Vein endothelial cell (primary cell): ENCODE measurements at places on chromosomes 11 and 22. TPM values are rescaled to one million over a fixed set of nuclear protein-coding genes. Genes with fewer than 3 reads are reported as not detected.

GRM5 gene
- total RNA-seq: 0.33 and 0.67 TPM in 2 replicates

PRODH gene
- 0.29 TPM in 1 of 2 replicates, not detected in the other for total RNA-seq

ZNF215 gene
- total RNA-seq: 2.3 and 4.1 TPM in 2 replicates

GPHA2 gene
- total RNA-seq: not detected in 2 replicates

MMP13 gene
- not detected in 2 replicates for total RNA-seq

MAPK12 gene
- total RNA-seq: 73.3 and 79.7 TPM in 2 replicates

RBX1 gene
- total RNA-seq: 49.5 and 50.6 TPM in 2 replicates

MRPL49 gene
- 54.5 and 58.6 TPM in 2 replicates for total RNA-seq

HEPHL1 gene
- under 0.01 TPM in 2 replicates for total RNA-seq

C11orf86 gene
- not detected in 2 replicates for total RNA-seq

KRTAP5-8 gene
- not detected in 2 replicates for total RNA-seq

CRYBB3 gene
- total RNA-seq: not detected in 2 replicates

SLC37A2 gene
- total RNA-seq: 0.98 and 2.7 TPM in 2 replicates

NLRP6 gene
- total RNA-seq: not detected in 2 replicates

SMC1B gene
- not detected in 2 replicates for total RNA-seq

TPBGL gene
- under 0.01 TPM in 1 of 2 replicates, not detected in the other for total RNA-seq

DENND6B gene
- 2.1 and 4.2 TPM in 2 replicates for total RNA-seq

MYOD1 gene
- total RNA-seq: not detected in 2 replicates

PIWIL4 gene
- 0.57 and 0.65 TPM in 2 replicates for total RNA-seq

HTR3B gene
- not detected in 2 replicates for total RNA-seq

IL17REL gene
- total RNA-seq: under 0.01 and 0.33 TPM in 2 replicates

GP1BB gene
- total RNA-seq: 0.57 and 2.3 TPM in 2 replicates

LINC01488 gene
- total RNA-seq: not detected in 2 replicates

MUC6 gene
- not detected in 2 replicates for total RNA-seq

DDI1 gene
- total RNA-seq: not detected in 2 replicates

OR2AG2 gene
- 0.29 and 0.33 TPM in 2 replicates for total RNA-seq

OR5T2 gene
- total RNA-seq: not detected in 2 replicates

ZNF70 gene
- 5.7 and 7.2 TPM in 2 replicates for total RNA-seq

RIC8A gene
- total RNA-seq: 147 and 164 TPM in 2 replicates

TUT1 gene
- total RNA-seq: 11.8 and 12.7 TPM in 2 replicates

KRTAP5-4 gene
- total RNA-seq: not detected in 2 replicates

TMEM121B gene
- 0.48 and 0.65 TPM in 2 replicates for total RNA-seq

KRTAP5-9 gene
- total RNA-seq: not detected in 2 replicates

UBQLN3 gene
- not detected in 2 replicates for total RNA-seq

PNPLA3 gene
- 0.98 and 2.9 TPM in 2 replicates for total RNA-seq

OR51B4 gene
- not detected in 2 replicates for total RNA-seq

MYO7A gene
- total RNA-seq: under 0.01 and 0.86 TPM in 2 replicates

MMP8 gene
- total RNA-seq: not detected in 2 replicates

OR5AL1 gene
- not detected in 2 replicates for total RNA-seq

TRIM34 gene
- total RNA-seq: 11.3 and 13.1 TPM in 2 replicates

NRXN2 gene
- total RNA-seq: not detected in 2 replicates

PCNX3 gene
- 41.9 and 48.7 TPM in 2 replicates for total RNA-seq

MRGPRE gene
- not detected in 2 replicates for total RNA-seq

SCGB2A2 gene
- total RNA-seq: not detected in 2 replicates

DGAT2 gene
- total RNA-seq: 1.3 and 2.3 TPM in 2 replicates

LARGE2 gene
- total RNA-seq: not detected in 2 replicates

RCOR2 gene
- total RNA-seq: 0.29 and 0.98 TPM in 2 replicates

BATF2 gene
- 0.38 and 0.98 TPM in 2 replicates for total RNA-seq

P4HA3 gene
- total RNA-seq: 26.4 and 43.8 TPM in 2 replicates

OR6A2 gene
- 0.33 and 0.38 TPM in 2 replicates for total RNA-seq

GDPD4 gene
- not detected in 2 replicates for total RNA-seq

ROBO4 gene
- total RNA-seq: 505 and 745 TPM in 2 replicates
